ENCODE measurements at places on chromosomes 4 and X.

DNA sequence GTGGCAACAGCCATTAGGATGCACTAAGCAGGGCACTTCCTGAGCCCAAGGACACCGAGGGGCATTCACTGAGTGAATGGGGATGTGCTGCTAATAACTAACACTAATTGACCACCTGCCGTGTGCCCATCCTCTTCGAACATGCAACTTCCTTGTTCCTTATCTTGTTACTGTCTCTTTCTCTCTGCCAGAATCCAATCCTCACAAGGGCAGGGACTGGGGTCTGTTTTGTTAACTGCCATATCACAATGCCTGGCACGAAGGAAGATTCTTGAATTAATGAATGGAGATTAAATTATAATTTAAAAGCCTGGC, 1.3 kb downstream of the ERAS start:
- DNase-seq = no peak

DNA sequence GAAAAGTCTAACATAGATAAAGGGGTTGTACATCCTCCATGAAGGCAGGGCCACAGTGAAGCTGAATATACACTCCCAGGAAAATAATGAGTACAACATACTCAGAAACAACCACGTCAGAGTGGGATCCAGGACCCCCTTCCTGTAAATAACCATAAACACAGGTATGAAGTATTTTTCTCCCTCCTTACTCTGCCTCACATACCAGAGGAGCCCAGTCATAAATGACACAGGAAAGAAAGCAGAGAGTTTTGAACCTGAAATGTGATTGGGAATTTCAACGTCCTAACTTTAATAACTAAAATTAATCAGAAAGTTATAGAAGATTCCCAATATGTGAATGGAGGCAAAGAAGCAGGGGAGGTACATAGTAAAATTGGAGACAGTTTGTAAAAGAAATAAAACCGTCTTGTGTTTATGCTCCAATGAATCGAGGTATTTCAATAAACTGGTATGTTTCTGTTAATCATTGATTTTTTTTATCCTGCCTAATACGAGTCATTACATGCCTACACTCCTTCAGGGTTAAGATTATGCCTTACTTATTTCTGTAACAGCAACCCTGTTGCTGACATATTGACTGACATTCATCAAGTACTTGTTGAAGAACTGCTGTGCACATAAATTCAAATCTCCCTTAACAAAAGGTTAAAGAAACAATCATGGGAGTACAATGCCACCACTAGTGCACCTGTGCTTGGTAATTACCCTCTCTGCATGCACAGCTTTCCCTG, 431.3 kb downstream of the KCNIP4 start:
- DNase-seq = no peak

GRCh38 chr4:17583941-17584340, 6.9 kb downstream of the LAP3 start:
- DNase-seq = no peak

GRCh38 chr4:87360338-87360935, 30.6 kb downstream of the HSD17B11 start:
- no peak for DNase-seq

DNA sequence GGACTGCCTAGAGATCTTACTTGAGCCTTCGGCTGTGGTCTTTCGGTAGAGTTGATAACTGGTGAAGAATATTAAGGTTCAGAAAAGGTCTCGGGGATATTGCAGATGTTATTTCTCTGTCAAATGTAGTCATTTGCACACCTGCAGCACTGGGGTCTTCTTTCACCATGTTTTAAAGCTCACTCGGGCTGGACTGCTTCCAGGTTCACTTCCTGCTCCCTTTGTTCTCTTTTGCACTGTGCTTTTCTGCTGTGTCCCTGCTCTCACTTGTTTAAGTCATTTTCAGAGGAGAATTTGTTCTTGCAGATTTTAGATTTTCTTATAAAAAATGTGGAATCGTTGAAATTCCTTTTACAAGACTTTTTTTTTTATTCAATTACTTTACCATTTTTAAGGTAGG, 68.5 kb downstream of the BMPR1B start:
- DNase-seq = no peak

DNA sequence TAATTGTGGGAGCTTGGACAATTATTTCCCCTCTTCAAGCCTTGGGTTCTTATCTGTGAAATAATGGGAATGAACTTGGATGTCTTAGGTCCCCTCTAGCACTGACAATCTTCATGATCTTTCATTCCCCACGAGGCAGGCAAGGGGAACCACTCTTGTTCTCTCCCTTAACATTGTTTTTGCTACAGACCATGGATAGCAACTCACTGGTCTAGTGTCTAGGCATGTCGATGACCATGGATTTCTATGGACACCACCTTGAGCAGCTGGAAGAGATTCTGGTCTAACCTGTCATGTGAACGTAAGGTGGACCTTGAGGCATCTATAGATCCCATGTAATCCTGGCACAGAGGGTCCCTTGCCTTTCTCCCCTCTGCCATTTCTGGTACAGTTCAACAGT, 104.1 kb upstream of the DHX15 start:
- DNase-seq = no peak

DNA sequence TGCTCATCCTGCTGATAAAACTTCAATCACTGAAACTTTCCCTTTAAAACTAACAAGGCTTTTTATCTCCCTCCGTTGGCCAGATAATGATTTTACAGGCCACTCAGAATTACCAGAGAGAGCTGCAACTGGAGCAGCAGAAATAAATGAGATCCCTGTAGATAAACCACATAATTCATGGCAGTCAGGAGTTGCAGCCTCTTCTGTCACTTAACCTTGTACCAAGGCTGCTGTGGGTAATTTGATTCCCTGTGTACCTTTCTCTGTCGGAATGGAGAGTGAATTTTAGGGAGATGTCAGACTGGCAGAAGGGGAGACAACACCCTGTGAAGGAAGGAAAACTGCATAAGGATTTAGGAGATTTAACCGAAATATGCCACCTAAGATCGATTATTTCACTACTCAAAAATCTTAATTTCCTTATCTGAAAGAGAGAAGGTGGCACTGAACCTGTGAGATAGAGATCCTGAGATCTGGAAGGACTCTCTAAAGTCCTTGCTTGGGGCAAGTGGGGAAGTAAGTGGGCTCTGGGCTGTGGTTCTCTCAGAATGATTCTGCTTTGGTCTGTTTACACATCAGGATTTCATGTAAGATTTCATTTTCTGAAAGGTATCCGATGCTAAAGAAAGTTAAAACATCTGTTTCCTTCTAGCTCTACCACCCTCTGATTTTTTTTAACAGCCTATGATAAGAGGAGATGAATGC, 14.3 kb upstream of the TSPAN5 start:
- no peak for DNase-seq

- no peak for DNase-seq
Measured at GRCh38 chr4:122742933-122743829, 10.7 kb downstream of the BBS12 start.

DNA sequence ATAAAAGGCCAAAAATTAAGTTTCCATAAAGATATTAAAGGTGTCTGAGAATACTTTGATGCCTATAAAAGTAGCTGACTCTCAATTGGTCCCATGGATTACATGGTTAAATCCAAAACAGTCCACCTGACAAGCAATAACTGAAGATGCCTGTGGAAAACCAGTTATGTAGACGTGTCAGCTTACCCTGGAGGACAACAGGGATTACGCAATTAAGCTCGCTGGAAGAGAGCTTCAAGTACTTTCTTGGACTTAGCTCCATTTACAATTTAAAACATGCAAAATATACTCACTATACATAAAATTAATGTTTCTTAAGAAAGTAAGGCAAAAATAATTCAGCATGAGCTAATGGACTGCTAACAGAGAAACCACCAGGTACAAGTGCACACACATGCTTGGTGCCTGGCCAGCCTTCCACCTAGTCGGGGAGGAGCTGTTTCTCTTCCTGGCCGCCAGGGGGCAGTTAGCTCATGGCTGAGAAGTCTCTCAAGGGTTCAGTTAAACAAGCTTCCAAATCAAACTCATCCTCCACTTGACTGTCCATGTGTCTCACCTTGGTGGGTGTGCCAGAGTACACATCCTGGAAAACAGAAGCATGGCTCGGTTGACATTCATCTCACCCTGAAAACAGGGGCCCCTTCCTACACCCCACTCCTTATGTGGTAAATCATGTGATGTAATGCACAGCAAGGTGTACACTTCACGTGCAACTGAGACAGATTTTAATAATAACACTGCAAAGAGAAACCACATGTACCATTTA, 9.2 kb upstream of the FAM53A start:
- peak; percentile 61 for DNase-seq

DNA sequence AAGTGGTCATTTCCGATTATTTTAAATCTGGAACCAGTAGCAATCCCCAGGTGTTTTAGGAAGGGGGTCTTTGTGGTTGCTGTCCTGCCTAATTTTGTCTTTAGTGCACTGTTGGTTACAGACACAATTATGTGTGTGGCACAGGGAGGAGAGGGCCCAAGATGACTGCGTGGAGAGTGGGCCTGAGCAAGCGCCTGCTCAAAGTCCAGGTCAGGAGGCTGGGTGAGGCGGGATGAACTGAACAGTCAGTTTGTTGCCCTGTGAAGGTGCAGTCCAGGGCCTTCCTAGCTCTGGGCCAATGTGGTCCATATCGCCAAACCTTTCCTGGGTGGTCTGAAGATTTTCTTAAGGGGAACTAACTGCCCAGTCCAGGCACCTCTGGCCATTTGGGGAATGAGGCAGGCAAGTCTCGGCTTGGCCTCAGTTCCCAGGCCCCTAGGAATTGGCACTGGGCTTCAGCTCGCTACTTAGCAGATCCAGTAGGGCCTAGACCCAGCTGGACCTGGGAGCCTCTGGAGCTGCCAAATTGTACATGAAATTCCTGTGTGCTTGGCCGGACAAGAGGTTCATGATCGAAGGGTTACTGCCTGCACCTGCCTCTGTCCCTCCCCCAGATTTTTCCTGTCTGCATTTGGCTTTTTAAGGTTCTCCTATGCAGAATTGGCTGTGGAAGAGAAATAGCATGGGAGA, 47.6 kb downstream of the ANAPC4 start:
- no peak for DNase-seq

DNA sequence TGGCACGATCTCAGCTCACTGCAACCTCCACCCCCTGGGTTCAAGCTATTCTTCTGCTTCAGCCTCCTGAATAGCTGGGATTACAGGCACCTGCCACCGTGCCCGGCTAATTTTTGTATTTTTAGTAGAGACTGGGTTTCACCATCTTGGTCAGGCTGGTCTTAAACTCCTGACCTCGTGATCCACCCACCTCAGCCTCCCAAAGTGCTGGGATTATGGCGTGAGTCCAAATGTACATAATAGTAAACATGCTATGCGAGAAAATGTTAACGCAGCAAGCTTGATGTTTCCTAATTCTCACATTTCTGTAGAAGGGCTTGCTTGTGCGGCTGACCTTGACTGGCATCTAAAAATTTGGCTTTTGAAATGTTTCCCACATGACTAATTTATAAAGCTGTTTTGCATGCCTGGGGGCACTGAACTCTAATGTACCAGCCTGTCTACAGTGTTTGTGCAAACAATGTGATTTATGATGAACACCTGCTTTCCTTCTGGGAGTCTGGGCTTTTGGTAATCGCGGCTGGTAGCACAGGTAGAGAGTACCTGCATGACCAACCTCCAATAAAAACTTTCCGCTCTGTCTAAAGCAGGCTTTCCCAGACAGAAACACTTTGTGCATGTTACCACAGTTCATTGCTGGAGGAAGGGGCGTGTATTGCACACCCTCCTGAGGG, 216.8 kb downstream of the IL15 start:
- peak; percentile 10 for DNase-seq

DNA sequence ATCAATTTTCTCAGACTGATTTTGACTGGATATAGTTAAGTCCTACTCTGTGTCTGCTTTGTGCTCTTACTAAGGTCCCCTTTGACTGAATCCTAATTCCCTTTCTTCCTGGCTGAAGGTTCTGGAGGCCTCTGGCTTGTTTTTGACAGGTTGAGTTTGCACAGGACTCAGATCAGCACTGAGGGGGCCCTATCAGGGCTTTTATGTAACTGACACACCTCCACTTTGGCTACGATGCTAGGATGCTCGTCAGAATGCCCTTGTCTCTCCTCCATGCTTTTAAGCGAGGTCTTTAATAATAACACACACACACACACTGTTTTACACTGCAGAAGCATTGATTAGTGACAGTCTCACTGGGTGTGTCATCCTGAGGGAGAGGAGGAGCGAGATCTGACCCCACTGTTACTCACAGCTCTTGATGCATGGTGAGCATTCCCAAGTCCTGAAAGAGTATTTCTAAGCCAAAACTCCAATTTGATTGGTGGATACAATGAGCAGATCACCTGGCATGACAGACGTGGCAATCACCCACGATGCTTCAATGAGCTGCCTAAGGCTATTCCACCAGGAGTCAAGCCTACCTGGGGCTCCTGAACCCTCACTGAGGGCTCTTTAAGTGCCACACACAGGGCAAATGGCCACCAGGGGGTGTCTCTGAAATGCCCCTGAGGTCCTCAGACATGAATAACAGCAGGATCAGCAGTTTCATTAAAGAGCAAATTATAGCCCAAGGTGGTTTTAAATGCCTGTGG, 130.4 kb upstream of the CPEB2 start:
- DNase-seq = no peak

DNA sequence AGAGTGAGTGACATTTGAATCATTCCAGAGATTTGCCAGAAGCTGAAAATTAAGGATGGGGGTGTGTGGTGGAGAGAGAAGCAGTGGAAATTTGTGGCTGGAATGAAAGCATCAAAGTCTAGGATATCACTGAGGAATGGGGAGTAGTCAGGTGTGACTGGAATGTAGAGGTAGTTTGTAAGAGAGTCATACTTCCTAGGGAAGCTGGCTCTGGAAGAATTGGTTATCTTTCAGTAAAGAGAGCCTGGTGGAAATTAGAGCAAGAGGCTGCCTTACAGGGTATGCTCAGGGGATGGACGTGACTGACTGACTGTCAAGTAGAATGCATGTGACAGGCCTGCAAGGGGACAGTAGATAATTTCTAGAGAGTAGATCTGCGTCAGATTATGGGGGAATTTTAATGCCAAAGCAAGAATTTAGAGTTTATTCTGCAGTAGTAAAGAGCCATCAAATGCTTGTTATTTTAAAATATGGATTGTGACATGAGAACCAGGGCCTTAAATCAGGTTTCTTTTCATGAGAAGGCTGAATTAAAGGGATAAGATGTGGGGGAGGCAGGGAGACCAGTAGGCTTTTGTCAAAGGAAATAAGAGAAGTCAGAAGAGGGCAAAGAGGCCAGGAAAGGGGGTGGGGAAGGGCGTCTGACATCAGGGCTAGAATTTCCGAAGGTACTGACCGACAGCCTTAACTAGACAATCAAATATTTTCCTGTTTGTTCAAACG, 109.9 kb downstream of the AFF1 start:
- DNase-seq = no peak
